ENCODE measurements at places on chromosomes 2 and 18.

DNA sequence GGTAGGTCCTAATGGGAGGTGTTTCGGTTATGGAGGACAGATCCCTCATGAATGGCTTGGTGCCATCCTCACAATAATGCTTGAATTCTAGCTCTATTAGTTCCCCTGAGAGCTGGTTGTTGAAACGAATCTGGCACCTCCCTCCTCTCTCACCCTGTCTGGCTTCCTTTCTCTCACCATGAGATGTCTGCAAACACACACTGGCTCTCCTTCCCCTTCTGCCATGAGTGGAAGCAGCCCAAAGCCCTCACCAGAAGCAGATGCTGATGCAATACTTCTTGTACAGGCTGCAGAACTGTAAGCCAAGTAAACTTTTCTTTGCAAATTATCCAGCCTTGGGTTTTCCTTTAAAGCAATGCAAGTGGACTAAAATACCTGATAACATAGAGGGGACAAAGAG is 86.6 kb downstream of the RND3 start:
- DNase-seq: no peak

GRCh38 chr2:238425979-238426567 is 654 bp upstream of the ASB1 start:
- no peak for DNase-seq

DNA sequence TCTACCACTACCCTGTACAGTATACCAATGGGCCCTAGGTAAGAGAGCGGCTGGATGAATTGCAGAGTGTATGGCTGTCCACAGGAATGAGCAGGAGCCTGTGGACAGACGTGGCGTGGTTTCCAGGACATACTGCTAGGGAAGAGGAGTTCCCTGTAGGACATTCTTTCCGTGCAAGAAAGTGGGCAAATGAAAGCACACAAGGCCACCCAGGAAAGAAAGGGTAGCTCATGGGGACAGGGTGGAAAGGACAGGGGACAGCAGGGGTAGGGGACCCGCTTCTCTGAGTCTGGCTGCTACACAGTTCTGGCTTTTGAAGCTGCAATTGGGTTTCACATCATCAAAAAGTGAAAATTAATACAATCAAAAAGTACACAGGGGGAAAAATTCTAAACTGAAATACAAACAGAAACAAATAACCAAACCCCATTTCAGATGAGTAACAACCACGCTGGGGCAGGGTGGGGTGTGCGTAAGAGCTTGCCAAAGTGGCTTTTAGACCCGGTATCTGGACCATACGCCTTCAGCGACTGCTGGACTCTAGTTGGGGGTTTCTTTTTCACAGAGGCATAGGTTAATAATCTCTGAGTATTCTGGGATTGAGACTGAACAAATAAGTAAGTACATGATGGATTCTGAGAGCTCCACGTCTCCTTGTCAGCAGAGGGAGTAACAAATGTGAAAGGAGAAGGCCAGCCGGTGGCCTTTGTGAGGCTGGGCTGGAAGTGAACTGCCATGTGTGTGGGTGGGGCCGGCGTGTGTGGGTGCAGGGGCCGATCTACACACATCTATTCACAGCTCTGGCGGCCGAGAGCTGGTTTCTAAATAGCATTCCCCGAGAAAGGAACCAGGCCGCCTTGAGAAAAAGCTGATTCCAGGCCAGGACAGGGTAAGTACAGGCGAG is 84.0 kb downstream of the HDAC4 start:
- DNase-seq: no peak

GRCh38 chr18:76449111-76449453 is 46.0 kb downstream of the ZNF516 start:
- DNase-seq: no peak

- no peak for DNase-seq
Measured at GRCh38 chr2:144801766-144802165, 281.8 kb upstream of the ZEB2 start.
